Karpas-422 (cell line): ENCODE measurements at places on chromosomes 3 and 15. TPM values are rescaled to one million over a fixed set of nuclear protein-coding genes. Genes with fewer than 3 reads are reported as not detected.

DNA sequence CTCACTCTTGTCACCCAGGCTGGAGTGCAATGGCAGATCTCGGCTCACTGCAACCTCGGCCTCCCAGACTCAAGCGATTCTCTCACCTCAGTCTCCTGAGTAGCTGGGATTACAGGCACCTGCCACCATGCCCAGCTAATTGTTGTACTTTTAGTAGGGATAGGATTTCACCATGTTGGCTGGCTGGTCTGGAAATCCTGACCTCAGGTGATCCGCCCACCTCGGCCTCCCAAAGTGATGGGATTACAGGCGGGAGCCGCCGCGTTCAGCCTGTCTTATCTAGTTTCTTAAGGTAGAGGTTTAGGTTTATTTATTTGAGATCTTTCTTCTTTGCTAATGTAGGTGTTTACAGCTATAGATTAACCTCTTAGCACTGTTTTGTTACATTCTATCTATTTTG, 708.8 kb downstream of the ZNF385D start:
- no peaks in the 10 kb centered on the region for H3K27me3 ChIP-seq
- no peak overlapping the region for H3K27ac ChIP-seq
- no peak for DNase-seq
- H3K4me1 ChIP-seq = no peaks in the 10 kb centered on the region
- no peak overlapping the region for H3K4me3 ChIP-seq
- H3K36me3 ChIP-seq = no peaks in the 10 kb centered on the region

Gene CPNE9
- total RNA-seq = 0.18 TPM in 1 of 2 replicates, not detected in the other

Gene C3orf22
- total RNA-seq = not detected in 2 replicates

DNA sequence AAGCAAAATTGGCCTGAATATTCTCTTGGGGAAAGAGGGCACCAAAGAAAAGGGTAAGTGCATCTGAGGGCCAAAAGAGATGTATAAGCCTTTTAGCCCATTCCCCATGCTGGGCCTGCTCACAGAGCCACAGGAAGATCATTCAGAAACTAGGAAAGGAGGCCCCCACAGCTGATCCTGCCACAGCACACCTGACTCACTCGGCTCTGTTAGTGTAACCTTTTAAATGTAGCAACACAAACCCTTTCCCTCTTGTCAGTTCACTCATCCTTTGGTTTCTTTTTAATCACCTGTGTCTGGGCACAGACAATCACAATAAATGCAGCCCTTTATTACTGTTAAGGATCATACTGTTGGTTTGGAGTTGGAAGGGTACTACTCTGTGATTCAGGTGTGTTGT, 69.9 kb downstream of the PDCD6IP start:
- H3K36me3 ChIP-seq = peaks cover 27% of the 10 kb centered on the region; the same call in 1 of the 2 replicates
- no peaks in the 10 kb centered on the region for H3K27me3 ChIP-seq
- no peak overlapping the region for H3K27ac ChIP-seq
- no peak overlapping the region for H3K4me3 ChIP-seq

DNA sequence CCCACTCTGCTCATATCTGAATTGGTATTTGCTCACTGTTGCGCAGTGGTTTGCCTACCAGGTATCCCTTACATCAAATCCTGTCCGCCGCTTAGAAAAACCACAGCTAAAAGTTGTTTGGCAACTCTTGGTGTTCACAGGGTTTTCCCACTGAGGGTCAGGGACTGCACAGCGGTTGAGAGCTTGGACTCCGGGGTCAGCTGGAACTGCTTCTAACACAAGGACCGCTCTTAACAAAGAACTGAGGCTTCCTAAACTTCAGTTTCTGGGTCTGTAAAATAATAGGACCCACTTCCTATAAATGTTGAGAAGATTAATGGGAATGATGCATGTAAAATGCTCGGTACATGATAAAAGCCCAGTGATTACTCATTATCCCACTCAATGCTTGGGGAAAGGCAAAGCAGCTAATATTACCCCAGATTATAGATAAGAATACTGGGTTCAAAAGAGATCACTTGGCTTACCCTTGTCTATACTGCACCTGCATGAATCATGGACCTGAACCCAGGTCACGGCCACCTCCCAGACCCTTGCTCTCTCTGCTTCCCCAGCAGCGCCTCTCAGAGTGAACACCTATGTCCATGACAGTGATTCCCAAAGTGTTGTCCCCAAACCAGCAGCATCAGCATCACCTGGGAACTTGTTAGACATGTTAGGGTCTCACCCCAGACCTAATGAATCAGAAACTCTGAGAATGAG, 36.1 kb downstream of the LIPC start:
- H3K27ac ChIP-seq = no peak overlapping the region
- no peaks in the 10 kb centered on the region for H3K4me1 ChIP-seq

Gene CCR8
- not detected in 2 replicates for total RNA-seq

Gene MLF1
- not detected in 2 replicates for total RNA-seq

DNA sequence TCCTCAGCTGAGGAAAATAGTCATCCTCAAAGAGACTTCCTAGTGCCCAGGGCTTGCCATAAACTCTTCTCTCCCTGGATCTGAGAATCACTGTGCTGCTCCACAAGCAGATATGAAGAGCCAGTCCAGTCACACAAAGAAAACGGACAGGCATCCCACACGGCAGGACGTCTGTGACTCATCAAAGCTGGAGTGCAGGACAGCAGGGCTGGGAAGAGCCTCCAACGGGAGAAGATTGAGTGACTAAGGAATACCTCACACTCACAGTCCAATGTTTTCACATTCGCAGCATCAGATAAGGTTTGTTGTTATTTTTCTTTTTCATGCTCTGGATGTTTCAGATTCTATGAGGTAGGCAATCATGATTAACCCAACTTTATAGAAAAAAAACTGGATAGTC, 57.8 kb downstream of the NEK10 start:
- no peaks in the 10 kb centered on the region for H3K36me3 ChIP-seq
- no peak overlapping the region for H3K4me3 ChIP-seq
- no peak overlapping the region for H3K27ac ChIP-seq
- no peaks in the 10 kb centered on the region for H3K4me1 ChIP-seq
- DNase-seq = no peak

Gene ITIH1
- total RNA-seq = not detected in 2 replicates

DNA sequence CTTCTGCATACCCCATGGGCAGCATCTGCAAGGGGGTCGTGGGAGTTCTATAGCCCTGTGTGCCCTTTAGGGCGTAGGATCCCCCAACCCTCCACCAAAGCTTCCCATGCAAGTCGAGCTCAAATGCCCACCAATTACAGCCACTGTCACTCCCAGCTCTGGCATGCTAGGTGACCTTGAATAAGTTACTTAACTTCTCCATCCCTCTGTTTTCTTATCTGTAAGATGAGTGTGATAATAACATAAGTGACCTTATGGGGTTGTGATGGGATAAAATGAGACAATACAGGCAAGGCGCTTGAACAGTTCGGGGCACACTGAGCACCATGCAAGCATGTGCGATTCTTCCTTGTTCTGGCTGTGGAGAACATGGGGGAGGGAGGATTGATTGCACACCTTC, 74.8 kb upstream of the POMGNT2 start:
- no peaks in the 10 kb centered on the region for H3K27me3 ChIP-seq
- H3K4me3 ChIP-seq = no peak overlapping the region
- H3K4me1 ChIP-seq = no peaks in the 10 kb centered on the region
- H3K27ac ChIP-seq = no peak overlapping the region

GRCh38 chr3:184255291-184256039, 5.9 kb downstream of the CAMK2N2 start:
- no peak overlapping the region for H3K4me3 ChIP-seq
- H3K27ac ChIP-seq = no peak overlapping the region
- no peaks in the 10 kb centered on the region for H3K27me3 ChIP-seq
- no peaks in the 10 kb centered on the region for H3K36me3 ChIP-seq
- DNase-seq = no peak

Gene TNNC1
- total RNA-seq = 0.65 TPM in 1 of 2 replicates, not detected in the other

GRCh38 chr3:63563572-63563971, 88.9 kb upstream of the SNTN start:
- no peak overlapping the region for H3K27ac ChIP-seq
- no peaks in the 10 kb centered on the region for H3K4me1 ChIP-seq
- no peak overlapping the region for H3K4me3 ChIP-seq
- no peaks in the 10 kb centered on the region for H3K27me3 ChIP-seq
- no peak for DNase-seq

DNA sequence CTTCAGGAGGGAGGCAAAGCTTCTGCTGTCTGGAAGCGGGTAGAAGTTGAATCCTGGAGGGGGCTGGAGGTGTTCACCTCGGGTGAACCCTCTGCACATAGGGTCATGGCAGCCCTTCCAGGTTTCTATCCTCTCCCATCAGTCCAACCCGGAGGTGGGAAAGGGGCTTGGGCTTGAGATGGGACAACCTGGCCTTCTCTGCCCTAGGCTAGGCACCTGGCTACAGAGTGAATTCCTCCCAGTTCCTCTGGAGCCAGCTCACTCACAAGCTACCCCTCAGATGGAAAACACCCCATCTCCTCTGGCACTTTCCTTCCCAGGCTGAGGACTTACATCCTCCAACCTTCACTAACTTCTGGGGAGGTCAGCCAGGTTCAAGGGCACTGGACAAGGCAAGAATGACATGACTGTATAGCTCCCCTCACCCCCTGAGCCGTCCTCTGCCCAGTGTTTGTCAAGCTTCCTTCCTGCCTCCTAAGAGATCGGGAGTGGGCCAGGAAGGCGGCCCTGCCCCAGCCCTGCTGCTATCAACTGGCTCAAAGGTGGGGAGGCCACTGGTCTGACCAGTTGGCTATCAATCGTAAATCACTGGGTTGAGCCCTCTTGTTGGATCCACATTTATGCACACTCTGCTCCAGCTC, 45.8 kb downstream of the KLF15 start:
- no peaks in the 10 kb centered on the region for H3K27me3 ChIP-seq
- H3K4me3 ChIP-seq = no peak overlapping the region
- H3K4me1 ChIP-seq = no peaks in the 10 kb centered on the region
- no peak overlapping the region for H3K27ac ChIP-seq

Gene ABHD5
- 3.2 and 7.4 TPM in 2 replicates for total RNA-seq

- no peaks in the 10 kb centered on the region for H3K4me1 ChIP-seq
- no peak overlapping the region for H3K4me3 ChIP-seq
- no peaks in the 10 kb centered on the region for H3K36me3 ChIP-seq
- DNase-seq = no peak
- H3K27me3 ChIP-seq = no peaks in the 10 kb centered on the region; the same call in 1 of the 2 replicates
- H3K27ac ChIP-seq = no peak overlapping the region
Measured at GRCh38 chr15:61780278-61780980, 279.8 kb downstream of the VPS13C start.

Gene AGBL1
- not detected in 2 replicates for total RNA-seq

DNA sequence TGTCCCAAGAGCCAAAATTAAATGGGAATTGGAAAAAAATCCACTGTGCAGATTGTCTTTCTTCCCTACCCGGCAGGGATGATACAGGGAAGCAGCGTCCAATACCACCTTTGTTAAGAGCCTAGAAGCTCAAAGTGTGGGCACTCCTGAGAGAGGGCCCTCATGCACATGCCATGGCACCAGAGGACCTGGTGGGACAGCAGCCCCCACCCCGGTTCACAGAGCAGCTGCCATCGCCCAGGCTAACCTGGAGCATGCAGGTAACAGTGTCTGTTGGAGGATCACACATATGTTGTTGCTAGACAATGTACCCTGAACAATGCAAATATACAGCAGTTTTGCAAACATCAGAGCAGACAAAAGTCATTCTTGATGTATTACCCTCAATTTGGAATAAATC, 206.5 kb downstream of the TJP1 start:
- H3K36me3 ChIP-seq = no peaks in the 10 kb centered on the region
- no peak overlapping the region for H3K4me3 ChIP-seq
- H3K4me1 ChIP-seq = no peaks in the 10 kb centered on the region
- DNase-seq = no peak

DNA sequence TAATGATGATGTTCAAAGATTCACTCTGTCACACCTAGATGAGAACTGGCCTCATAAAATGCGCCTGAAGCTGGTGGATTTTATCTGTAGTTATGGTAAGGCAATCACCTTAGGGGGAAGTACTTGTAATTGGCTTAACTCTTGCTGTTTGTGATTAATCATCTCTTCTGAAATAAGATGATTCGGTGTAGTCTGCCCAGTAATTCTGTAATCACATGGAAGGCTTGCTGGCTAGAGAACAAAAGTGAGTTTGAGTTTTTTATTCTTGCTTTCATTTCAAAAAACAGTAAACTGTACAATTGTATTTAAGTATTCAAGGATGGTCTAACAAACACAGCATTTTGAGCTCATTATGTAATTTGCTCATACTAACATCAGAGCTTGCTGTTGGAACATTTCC, 72.1 kb downstream of the OTOL1 start:
- DNase-seq = no peak
- H3K4me1 ChIP-seq = no peaks in the 10 kb centered on the region
- no peaks in the 10 kb centered on the region for H3K36me3 ChIP-seq
- H3K27ac ChIP-seq = no peak overlapping the region
- no peaks in the 10 kb centered on the region for H3K27me3 ChIP-seq
